WTC11 (cell line): ENCODE measurements at places on chromosomes 7 and 10. TPM values are rescaled to one million over a fixed set of nuclear protein-coding genes. Genes with fewer than 3 reads are reported as not detected.
A peak's percentile ranks its signal among the peaks of the same experiment; 100 is the strongest.

Gene SPDYE6
- not detected in 3 replicates for total RNA-seq

Gene ACTR3C
- 0.96 to 1.5 TPM (median 1.4 TPM) in 3 replicates for total RNA-seq

Gene HOXA5
- 0.14 TPM in 1 of 3 replicates, not detected in the others for total RNA-seq

DNA sequence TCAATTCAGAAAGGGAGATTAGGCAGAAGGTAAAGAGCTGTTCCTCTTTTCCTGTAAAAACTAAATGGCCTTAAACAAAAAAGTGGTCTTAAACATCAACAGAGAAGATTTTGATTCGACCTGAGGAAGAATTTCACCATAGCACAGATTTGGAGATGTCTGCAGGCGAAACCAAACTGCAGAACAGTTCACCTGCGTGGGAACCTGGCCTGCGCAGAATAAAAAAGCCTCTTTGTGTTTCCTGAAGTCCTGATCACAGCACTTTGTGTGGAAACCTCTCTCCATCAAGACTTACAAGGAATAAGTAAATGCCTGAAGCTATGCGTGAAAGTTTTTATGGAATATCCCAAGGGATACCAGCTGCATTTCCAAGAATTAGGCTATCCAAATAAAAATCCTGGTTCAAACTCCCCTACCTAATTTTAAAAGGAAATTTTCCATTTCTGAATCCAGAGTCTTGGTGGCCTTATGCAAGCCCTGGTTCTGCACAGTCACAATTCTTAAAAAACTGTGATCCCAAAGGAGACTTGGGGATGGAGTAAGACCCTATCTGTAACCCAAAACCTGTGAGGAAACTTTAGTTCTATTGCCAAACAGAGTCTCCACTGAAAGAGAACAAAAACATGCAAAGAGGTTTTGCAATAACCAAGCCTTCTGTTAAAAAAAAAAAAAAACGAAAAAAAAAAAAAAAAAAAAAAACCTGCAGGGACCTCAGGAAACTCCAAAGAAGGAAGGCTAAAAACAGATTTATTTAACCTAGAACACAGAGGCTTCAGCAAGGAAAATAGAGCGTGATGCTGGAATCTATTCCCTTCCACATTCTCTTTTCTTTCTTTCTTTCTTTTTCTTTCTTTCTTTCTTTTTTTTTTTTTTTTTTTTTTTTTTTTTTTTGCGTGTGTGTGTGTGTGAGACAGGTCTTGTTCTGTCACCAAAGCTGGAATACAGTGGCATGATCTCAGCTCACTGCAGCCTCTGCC, 10.4 kb downstream of the CALML3 start:
- no peak overlapping the region for H3K27ac ChIP-seq
- no peak for DNase-seq
- H3K27me3 ChIP-seq: no peaks in the 10 kb centered on the region; the same call in 1 of the 2 replicates
- H3K4me3 ChIP-seq: no peak overlapping the region

GRCh38 chr7:140624392-140625191, 16.0 kb downstream of the DENND2A start:
- DNase-seq: no peak
- H3K36me3 ChIP-seq: no peaks in the 10 kb centered on the region
- H3K27ac ChIP-seq: peak overlapping the region; percentile 87
- peaks cover 27% of the 10 kb centered on the region for H3K4me1 ChIP-seq

DNA sequence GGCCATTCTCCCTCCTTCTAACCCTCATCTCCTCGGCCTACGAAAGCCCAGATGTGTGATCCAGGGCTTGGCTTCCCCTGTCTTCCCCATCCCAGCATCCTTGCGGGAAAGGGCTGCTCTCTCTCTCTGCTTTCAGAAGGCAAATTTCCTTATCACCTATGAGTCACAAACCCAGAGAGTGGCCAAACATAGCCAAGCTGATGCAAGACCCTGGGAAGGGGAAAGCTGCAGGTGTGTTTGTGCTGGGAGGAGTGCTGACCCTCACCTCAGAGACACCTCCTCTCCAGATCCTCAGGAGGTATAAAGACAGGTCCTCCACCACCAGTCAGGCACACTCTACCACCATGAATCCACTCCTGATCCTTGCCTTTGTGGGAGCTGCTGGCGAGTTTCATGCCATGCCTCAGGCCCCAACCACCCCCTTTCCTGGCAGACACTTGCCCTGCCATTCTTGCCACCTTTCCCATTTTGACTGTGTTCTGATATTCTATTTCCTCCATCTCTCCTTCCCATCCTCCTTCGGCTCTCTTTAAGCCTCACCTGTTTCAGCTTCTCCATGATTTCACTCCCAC, 10.6 kb upstream of the PRSS2 start:
- H3K4me1 ChIP-seq: peaks cover 8% of the 10 kb centered on the region; the same call in 1 of the 2 replicates
- no peak for DNase-seq
- no peak overlapping the region for H3K27ac ChIP-seq
- no peak overlapping the region for H3K4me3 ChIP-seq
- peaks cover 17% of the 10 kb centered on the region for H3K27me3 ChIP-seq
